ENCODE measurements at places on chromosomes 11 and 22.

DNA sequence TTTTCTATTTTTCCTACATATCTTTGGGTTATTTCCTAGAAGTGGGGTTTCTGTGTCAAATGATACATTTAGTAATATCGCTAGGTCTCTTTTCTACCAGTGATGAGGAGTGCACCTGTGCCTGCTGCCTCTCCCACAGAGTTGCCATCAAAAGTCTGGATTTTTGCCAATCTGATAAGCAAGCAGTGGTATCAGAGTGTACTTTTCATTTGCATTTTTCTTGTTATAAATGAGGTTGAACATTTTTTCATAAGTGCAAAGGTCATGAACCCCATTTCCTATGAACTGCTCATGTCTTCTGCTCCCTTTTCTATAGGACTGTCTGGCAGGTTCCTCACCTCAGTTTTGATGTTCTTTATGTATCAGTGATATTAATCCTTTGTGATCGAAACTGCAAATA lies 1.7 kb downstream of the TRPM5 start:
- no peak for DNase-seq

DNA sequence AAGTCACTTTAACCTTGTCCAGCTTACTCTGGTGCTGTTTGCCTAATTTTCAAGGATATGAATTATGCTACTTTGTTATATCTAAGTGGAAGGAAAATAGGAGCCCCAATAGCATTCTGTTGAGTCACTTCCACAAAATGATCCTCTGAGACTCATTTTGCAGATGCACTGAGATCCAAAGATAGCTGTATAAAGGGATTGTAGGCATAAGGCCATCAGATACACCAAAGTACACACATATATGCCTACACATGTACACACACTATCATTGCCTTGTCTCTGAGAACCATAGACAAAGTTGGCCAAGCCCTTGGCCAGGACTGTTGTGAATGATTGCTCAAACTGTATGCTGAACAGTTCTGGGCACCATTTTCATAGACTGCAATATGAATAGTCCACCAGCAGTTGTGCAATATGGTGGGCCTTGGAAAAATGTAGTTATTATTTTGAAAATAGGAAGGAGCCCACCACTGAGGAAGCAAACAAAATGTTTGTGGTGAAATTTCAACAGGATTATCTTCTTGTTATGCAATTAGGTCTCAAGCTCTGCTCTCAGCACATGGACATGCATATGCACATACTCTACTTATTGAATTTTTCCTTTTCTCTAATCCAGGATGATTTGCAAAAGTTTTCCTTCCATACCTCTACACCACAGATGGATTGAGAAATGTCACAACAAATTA lies 186.0 kb upstream of the CTSC start:
- DNase-seq, result no peak

- no peak for DNase-seq
Measured at GRCh38 chr22:11613898-11614755, 3913.9 kb upstream of the OR11H1 start.

DNA sequence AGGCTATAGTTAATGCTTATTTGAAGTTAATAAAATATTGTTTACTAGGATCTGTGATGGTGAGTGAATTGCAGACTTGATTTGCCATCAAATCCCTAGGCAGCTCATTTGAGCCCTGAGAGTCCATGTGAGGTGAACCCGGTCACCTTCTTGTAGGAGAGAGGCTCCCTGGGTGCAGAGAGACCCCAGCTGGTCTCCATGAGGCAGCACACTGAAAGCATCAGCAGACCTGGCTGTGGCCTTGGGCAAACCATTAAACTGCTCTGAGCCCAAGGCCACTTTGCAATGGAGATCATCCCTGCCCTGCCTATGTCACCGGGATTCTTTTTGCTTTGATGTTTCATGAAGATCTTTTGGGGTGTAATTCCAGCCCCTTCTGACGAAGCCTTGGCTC lies 125.2 kb downstream of the MICAL2 start:
- DNase-seq, result no peak

GRCh38 chr22:37794376-37794775 lies 13.4 kb upstream of the GCAT start:
- DNase-seq, result no peak

DNA sequence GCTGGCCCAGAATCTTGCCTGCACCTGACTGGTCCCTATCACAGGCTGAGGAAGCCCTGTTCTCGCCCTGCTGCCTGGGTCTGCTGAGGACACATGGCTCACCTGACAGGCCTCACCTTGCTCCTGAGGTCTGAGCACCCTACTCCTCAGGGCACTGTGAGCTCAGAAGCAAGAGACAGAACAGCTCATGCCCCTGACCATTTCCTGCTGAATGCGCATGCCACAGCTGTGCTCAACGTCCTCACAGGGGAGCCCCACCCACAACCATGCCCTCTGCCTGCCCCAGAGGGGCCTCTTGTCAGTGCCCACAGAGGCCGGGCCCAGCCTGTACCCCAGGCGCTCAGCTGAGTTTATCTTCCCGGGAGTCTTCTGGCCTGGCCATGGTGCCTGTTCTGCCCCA lies 2.8 kb upstream of the TSPO start:
- no peak for DNase-seq

DNA sequence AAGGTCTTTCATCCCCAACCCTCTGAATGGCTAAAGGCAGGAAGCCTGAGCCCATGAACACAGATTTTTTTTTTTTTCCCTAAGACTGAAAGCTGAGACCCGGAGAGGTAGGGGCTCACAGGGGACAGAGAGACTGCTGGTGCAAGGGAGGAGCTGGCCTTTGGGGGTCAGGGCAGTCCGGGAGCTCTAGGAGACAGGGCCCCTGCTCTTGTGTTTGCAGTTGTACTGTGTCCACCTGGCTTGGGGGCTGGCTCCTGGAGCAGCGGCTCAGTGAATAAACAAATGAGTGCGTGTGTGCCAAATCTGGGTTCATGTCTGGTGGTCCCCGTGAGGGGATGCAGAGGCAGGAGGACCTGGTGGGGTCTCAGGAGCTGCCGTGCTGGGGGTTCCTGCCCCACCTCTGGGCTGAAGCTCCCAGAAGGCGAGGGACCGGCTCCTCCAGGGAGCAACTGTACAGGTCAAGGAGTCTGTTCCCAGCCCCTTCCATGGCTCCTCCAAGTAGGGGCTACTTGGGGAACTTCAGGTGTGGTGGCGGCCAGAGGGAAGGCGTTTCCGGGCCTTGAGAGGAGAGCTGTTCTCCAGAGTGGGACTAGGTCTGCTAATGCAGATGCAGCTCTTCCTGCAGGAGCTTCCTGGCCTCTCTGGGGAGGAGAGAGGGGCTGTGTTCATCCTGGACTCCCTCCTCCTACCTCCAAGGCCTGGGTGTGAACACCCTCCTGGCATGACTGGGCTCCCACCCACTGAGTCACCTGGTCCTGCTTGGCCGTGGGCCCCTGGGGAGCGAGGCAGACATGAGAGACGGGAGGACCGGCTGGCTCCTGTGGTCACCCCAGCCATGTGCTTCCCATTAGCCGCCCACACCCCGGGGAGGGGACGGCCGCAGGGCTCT lies 57.6 kb downstream of the FBXO7 start:
- peak; percentile 28 for DNase-seq

GRCh38 chr22:36340621-36341020 lies 47.1 kb downstream of the MYH9 start:
- no peak for DNase-seq

GRCh38 chr11:93131709-93132108 lies 66.1 kb downstream of the SLC36A4 start:
- DNase-seq, result no peak

GRCh38 chr11:31558001-31558400 lies 48.4 kb downstream of the ELP4 start:
- no peak for DNase-seq

- DNase-seq, result no peak
Measured at GRCh38 chr11:131899950-131900580, 529.6 kb downstream of the NTM start.

GRCh38 chr11:95335989-95336388 lies 105.0 kb upstream of the SESN3 start:
- no peak for DNase-seq

DNA sequence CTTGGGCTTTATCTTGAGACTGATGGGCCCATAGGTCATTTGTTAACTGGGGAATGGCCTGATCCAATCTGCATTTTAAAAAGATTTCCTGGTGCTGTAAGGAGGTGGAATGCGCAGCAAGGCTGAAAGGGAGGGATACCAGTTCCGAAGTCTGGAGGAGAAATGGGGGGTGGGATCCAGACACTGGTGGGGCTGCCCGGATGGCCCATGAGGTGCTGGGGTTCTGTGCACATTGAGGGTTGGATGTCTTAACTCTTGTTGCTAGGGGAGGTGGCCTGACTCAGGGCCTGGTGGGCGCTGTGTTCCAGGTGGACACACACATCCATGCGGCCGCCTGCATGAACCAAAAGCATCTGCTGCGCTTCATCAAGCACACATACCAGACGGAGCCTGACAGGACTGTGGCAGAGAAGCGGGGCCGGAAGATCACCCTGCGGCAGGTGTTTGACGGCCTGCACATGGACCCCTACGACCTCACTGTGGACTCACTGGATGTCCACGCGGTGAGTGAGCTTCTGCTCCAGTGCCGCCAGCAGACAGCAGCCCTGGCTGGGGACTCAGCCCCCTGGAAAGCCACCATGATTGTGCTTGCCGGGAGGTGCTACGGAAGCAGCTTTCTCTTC lies 38.1 kb downstream of the AMPD3 start:
- DNase-seq, result no peak

GRCh38 chr11:68528630-68529029 lies 68.1 kb downstream of the PPP6R3 start:
- no peak for DNase-seq

- DNase-seq, result no peak
Measured at GRCh38 chr11:32508780-32509179, 73.4 kb upstream of the WT1 start.

DNA sequence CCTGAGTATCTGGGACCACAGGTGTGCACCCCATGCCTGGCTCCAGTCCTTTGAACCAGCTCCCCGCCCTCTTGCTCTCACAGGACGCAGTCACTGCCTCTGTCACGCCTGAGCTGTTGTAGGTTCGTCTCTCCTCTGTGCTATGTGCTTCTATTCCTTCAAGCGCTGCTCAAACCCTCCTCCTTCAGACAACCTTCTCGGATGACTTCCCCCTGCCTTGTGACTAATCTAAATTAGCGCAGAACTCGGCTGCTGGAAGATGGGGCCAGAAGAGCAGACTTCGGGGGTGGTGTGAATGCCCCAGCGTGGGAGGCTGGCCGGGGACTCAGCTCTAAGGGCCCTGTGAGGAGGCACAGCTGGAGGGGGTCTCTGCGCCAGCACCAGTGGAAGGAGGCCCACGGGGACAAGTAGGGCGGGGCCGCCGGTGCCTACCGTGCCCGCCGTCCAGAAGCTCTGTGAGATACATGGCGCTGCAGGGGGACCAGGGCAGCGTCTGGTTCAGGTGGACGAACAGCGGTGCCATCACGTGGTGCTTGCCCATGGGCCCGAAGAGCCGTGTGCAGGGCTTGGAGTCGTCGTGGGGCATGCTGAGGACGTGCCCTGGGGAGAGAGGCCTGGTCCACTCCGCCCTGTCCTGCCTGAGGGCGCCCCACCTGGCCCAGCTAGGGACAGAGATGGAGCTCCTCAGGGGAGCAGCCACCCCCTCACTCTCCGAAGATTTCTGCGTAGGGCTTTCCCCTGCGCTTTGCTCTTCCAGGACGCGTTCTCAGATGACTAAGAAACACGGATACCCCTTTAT lies 12.5 kb downstream of the ADAMTS8 start:
- no peak for DNase-seq

GRCh38 chr11:25298450-25298849 lies 801.6 kb downstream of the LUZP2 start:
- DNase-seq, result no peak

- no peak for DNase-seq
Measured at GRCh38 chr11:78706551-78706950, 131.9 kb upstream of the NARS2 start.

GRCh38 chr11:44387825-44388224 lies 77.9 kb upstream of the ALX4 start:
- DNase-seq, result no peak
